ENCODE measurements at places on chromosomes 4 and X. TPM values are rescaled to one million over a fixed set of nuclear protein-coding genes. Genes with fewer than 3 reads are reported as not detected.

The SPANXN5 gene
- polyA plus RNA-seq: not detected

The NUDT10 gene
- polyA plus RNA-seq: 1.3 TPM

The EPHA5 gene
- polyA plus RNA-seq: 0.08 TPM

The KLHL4 gene
- polyA plus RNA-seq: 0.15 TPM

The PCSK1N gene
- 15.3 TPM for polyA plus RNA-seq

The POLR2B gene
- polyA plus RNA-seq: 26.2 TPM

The NKX3-2 gene
- 0.06 TPM for polyA plus RNA-seq

The MAGEA8 gene
- not detected for polyA plus RNA-seq

The NAP1L2 gene
- 2.0 TPM for polyA plus RNA-seq

The SMARCAD1 gene
- 8.1 TPM for polyA plus RNA-seq

The ERVMER34-1 gene
- 0.30 TPM for polyA plus RNA-seq

The SHISA3 gene
- polyA plus RNA-seq: not detected

The IRAK1 gene
- polyA plus RNA-seq: 52.1 TPM

The ARHGAP36 gene
- polyA plus RNA-seq: not detected

The GPRIN3 gene
- 0.92 TPM for polyA plus RNA-seq

The CFAP99 gene
- 0.62 TPM for polyA plus RNA-seq

The GPR78 gene
- polyA plus RNA-seq: 2.3 TPM

The NDNF gene
- 2.6 TPM for polyA plus RNA-seq

The SERTM2 gene
- not detected for polyA plus RNA-seq

The RAB41 gene
- polyA plus RNA-seq: not detected

The MAGEC2 gene
- polyA plus RNA-seq: not detected

The GATA1 gene
- polyA plus RNA-seq: not detected

The SLC25A43 gene
- 13.6 TPM for polyA plus RNA-seq
